Esophagus squamous epithelium (tissue), 5 donors: ENCODE measurements at places on chromosomes 2 and 18.

DNA sequence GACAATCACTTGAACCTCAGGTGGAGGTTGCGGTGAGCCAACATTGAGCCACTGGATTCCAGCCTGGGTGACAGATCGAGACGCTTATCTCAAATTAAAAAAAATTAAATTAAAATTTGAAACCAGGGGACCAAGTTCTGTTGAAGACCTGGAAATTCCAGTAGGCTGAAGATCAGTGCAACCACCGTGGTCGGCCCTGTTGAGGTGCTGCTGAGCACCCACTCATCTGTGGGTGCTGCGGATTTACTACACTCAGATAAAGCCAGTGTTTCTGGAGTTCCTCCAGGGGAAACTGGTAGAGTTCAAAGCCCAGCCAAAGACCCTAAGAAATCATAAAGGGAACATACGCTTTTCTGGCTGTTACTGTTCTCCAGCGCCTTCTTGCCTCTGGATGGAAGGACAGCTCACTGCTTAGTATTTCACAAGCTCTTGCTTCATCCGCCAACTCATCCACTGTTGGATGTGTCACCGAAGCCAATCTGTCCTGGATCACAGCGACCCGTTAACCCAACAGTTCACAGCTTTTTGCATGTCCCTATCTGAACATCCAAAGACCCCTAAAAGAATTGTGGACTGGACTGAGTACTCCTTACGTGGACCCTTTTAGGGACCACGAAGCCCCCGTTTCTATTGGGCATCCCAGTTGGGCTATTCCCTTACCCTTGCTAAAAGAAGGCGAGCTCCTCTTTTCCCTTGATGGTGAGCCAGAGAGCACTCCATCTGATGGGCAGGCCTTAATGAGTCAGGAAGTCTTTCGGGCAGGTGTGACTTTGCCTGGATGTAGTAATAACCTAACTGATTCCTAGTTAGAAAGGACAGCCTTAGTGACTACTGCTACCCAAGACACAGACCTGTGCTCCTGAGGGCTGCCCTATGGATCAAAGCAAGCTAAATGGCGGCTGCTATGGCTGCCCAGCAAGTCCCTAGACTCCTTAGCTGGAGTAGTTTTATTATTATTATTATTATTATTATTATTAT, 6.0 kb upstream of the ALPP start:
- no peak for DNase-seq

DNA sequence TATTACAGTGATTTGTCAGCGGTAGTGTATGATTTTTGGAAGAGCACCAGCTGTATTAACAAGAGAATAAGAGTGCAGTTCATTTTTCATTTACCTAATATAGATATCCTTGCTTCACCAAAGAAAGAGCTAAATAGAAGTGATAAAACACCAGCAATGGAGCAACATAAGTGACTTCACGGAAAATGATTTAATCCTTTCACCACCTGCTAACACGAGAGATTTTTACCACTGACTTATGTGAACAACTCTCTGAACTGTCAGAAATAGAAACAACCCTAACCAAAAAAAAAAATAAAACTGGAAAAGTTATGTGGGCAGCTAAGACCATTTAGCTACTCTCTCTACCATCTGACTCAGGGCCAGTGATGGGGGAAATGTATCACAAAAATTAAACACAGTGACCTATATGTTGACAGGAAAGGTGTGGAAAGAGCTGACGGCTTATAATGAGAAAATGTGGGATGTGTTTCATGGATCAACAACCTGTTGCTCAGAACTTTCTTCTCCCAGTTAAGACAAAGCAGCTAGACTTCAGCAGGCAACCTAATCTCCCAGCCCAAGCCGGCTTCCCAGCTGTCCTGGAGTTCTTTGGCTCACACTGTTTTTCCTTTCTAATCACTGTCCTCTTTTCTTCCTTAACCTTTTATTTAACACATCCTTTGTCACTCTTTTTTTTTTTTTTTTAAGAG, 272.7 kb downstream of the SS18 start:
- no peak for DNase-seq

DNA sequence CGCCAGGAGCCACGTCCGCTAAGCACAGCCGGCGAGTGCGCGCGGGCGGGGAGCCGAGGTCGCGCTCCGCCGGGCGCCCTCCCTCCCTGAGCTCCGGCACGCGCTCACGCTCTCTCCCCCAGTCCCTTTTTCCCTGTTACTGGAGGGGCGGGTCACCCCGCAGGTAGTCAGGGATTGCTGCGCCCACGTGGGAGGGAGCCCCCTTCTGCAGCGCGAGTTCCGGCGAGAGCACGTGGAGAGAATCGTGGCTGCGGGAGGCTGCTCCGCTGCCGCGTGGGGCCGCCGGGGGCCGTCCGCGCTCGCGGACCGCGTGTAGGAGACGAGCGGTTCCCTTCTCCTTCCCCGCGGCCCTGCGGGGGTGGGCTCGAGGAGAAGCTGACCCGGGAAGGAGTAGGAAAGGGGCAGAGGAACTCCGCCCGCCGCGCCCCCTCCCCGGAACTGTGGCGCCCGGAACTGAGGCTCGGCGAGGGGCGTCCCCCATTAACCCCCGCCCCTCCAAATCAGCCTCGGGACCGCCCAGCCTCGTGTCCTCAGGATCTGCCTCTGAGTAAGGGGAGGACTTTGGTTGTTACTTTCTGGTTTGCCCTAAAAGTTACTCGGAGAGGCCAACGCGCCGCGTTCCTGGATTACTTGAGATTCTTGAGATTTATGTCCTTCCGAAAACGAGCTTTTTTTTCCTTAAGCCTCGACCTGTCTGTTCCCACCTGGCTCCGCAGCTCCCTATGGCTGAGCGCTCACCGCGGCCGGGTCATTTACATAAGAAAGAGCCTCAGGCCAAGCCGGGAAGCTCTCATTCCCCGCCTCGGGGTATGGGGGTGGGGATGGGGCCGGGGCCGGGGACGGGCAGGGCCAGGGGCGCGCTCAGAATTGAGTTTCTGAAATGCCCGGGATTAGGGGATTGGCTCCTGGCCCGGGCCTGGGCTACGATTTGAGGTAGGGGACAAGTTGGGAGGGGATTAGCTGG, 1.1 kb downstream of the HK2 start:
- DNase-seq = no peak

DNA sequence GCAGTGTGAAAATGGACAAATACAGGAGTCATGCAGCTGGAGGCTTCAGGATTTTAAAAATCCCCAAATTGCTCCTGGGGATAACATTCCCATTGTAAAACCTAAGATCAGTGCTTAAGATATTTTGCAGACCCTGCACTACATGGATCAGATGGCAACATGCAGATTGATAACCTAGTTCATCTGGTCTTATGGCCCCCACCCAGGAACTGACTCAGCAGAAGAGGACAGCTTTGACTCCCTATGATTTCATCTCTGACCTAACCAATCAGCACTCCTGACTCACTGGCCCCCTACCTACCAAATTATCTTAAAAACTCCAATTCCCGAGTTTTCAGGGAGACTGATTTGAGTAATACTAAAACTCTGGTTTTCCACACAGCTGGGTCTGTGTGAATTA, 20.0 kb downstream of the SRBD1 start:
- no peak for DNase-seq

DNA sequence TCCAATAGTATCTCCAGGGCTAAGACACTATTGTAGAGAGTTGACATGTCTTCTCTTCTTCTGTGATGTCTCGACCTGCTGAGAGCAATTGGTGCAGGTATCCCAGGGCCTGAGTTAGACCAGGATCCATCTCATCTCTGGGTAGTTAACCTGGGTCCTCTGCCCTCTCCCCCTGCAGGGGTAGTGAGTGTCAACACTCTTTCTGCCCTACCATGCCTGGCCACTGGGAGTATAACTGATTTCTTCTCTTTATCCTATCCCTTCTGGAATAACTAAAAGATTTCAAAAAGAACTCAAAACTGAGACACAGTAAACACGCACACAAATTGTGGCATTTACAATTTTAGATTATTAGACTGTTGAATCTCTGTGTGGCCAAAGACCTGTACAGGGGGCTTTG, 20.8 kb upstream of the SIX3 start:
- no peak for DNase-seq

GRCh38 chr2:176826984-176827668, 385.5 kb upstream of the HNRNPA3 start:
- DNase-seq = no peak

DNA sequence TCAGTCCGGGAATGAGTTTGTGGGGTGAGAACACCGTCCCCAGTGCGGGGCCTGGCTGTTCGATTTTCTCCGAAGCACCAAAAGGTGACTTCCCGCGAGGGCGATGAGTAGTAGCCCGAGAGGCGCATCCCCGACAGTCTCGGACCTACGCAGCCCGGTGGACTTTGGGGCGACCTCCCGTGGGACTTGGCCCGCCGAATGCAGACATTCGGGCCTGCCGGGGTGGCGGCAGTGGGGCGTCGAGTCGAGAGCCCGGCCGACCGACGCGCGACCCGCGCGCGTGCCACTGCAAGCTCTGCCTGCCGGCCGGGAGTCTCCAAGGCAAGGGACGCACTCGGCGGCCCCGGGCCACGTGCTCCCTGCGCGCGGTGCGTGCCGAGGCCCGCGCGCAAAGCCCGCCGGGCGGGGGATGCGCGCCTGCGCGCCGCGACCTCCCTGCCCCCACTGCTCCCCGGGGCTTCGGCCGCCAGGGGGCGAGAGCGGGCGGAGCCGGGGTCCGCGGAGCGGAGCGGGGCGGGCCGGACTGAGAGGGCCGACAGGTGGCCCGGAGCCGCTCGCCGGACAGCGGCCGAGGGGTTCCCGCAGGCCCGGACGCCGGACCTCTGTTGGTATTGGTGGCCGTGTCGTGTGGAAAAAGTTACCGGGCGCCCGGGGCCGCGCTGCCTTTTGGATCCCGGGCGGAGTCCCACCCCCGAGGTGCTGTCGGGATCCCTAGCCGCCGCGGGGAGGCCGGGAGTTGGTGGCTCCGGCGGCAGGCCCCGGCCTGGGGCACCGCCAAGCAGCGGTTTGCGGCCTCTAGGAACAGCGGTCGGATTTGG, 1.9 kb downstream of the PTMA start:
- DNase-seq = no peak

DNA sequence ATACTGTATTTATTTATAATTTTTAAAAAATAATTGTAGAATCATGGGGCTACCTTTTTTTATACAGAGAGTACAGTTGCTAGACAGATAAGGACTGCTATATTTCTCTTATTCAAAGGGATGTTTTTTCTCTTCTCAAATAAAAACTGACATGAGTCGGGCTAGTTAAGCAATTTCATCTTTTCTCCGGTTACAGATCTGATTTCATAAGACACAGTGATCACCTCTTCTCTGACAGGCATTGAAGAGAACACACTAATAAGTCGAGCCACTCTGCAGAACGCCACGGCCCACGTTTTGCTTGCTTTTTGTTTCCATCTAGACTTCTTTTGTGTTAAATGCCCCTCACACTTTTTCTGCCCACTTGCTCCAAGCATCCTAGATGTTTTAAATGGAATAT, 85.4 kb downstream of the HNRNPLL start:
- DNase-seq = no peak

- DNase-seq = no peak
Measured at GRCh38 chr2:18901242-18901641, 311.9 kb upstream of the NT5C1B start.
